Kidney epithelial cell (primary cell): ENCODE measurements at places on chromosomes 3 and 15. TPM values are rescaled to one million over a fixed set of nuclear protein-coding genes. Genes with fewer than 3 reads are reported as not detected.

DNA sequence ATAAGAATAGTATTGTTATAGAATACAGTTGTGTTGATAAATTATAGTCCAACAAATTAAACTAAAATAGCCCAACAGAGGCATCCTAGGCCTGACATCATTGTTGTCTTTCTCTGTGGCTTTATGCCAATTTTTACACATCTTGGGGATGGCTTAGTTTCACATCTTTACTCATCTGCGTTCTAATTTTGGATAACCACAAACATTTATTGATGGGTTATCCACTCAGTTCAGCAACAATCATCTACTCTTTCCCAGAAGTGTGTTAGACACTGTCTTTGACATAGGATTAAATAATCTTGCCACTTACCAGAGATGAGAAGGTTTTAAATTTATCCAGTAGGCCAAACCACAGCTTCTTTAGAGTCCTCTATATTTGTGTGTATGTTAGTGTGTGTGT is 120.8 kb upstream of the PHLDB2 start:
- no peak for DNase-seq

- DNase-seq, result no peak
Observed at GRCh38 chr15:65059931-65060596, 7.7 kb downstream of the RASL12 start.

GRCh38 chr15:80957556-80957955 is 32.1 kb downstream of the MESD start:
- no peak for DNase-seq

- DNase-seq, result no peak
Observed at GRCh38 chr3:23834082-23834870, 28.5 kb downstream of the UBE2E1 start.

DNA sequence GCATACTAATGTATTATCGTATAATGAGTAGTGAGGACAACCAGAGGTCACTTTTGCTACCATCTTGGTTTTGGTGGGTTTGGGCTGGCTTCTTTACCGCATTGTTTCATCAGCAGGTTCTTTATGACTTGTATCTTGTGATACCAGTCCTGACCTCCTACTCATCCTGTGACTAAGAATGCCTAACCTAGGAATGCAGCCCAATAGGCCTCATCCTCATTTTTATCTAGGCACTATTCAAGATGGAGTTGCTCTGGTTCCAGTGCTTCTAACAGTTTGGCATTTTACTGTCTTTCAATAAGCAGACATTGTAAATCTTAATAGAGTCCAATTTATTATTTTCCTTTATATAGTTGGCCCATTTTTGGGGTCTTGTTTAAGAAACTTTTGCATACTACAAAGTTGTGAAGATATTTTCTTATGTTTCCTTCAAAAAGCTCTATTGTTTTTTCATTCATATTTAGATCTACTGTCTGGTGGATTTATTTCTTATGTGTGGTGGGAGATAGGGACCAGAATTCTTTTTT is 60.8 kb upstream of the RNU6-1 start:
- DNase-seq, result no peak

- DNase-seq, result no peak
Observed at GRCh38 chr3:12285003-12285555, 3.8 kb upstream of the PPARG start.

GRCh38 chr15:70522323-70522966 is 240.9 kb downstream of the UACA start:
- no peak for DNase-seq

GRCh38 chr3:25125201-25125600 is 302.9 kb upstream of the RARB start:
- DNase-seq, result no peak

- peak; percentile 66 for DNase-seq
Observed at GRCh38 chr3:62109534-62109933, 263.8 kb downstream of the FEZF2 start.

Gene TJP1
- 145 and 148 TPM in 2 replicates for total RNA-seq

Gene CLDN18
- not detected in 2 replicates for total RNA-seq

Gene GTF2A2
- 33.5 and 36.9 TPM in 2 replicates for total RNA-seq

Gene OXSR1
- total RNA-seq, result 38.1 and 41.9 TPM in 2 replicates

Gene TIGIT
- not detected in 2 replicates for total RNA-seq
